ENCODE measurements at places on chromosomes 5 and 9. TPM values are rescaled to one million over a fixed set of nuclear protein-coding genes. Genes with fewer than 3 reads are reported as not detected.

CCL21 gene
- total RNA-seq, result not detected

DNAH5 gene
- 0.14 TPM for total RNA-seq

DNA sequence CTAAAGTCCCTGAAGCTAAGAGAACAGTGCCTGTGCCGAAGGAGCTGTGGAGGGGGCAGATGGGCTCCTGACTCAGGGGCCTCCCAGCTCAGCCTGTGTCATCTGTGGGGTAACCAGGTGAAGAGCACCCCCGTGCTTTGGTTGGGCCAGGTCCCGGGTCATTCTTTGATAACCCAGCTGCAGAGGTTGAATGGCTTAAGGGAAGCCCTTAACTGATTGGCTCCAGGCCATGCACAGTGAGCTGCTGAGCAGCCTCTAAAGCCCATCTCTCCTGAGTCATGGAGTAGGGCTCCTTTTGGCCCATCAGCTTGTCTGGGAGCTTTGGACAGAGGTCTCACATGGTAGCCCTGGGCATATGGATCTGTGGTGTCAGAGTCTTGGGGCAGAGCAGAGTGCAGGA is 28.7 kb downstream of the COL27A1 start:
- no peaks in the 10 kb centered on the region for H3K36me3 ChIP-seq
- DNase-seq, result no peak
- no peaks in the 10 kb centered on the region for H3K27me3 ChIP-seq
- peaks cover 30% of the 10 kb centered on the region for H3K4me1 ChIP-seq

DNA sequence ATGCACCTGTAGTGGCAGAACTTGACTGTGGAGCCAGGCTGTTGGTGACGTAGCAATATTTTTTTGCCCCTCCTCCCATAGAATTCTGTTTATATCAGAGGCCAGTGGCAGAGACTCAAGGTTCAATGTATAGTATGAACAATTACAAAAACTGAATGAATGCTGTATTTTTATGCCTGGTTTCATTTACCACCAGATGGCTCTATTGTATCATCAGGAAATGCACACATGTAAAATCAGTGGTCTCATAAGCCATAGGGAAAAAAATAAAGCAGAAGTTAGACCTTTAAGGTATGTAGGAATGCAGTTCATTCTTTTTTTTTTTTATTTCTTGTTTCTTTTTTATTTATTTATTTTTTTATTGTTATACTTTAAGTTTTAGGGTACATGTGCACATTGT is 43.6 kb downstream of the CCDC192 start:
- H3K4me3 ChIP-seq, result no peak overlapping the region
- H3K4me1 ChIP-seq, result no peaks in the 10 kb centered on the region
- no peaks in the 10 kb centered on the region for H3K36me3 ChIP-seq
- DNase-seq, result no peak
- H3K27ac ChIP-seq, result no peak overlapping the region
- no peaks in the 10 kb centered on the region for H3K27me3 ChIP-seq

- H3K4me3 ChIP-seq, result no peak overlapping the region
- no peaks in the 10 kb centered on the region for H3K36me3 ChIP-seq
- DNase-seq, result no peak
- no peak overlapping the region for H3K27ac ChIP-seq
- no peaks in the 10 kb centered on the region for H3K27me3 ChIP-seq
Observed at GRCh38 chr5:126410623-126411022, 12.6 kb upstream of the GRAMD2B start.

- no peaks in the 10 kb centered on the region for H3K4me1 ChIP-seq
- H3K27me3 ChIP-seq, result no peaks in the 10 kb centered on the region
- H3K36me3 ChIP-seq, result no peaks in the 10 kb centered on the region
- no peak overlapping the region for H3K4me3 ChIP-seq
Observed at GRCh38 chr9:5587024-5587423, 41.9 kb upstream of the RIC1 start.

Data from thoracic aorta (tissue), 2 donors.